ENCODE measurements at places on chromosomes 3 and 15.
A peak's percentile ranks its signal among the peaks of the same experiment; 100 is the strongest.

- H3K4me3 ChIP-seq: peak overlapping the region; percentile 86
- H3K27me3 ChIP-seq: no peaks in the 10 kb centered on the region
- no peaks in the 10 kb centered on the region for H3K4me1 ChIP-seq
- H3K27ac ChIP-seq: no peak overlapping the region
- peak; percentile 48 for DNase-seq
These were observed 37.0 kb upstream of the TRIM71 start for GRCh38 chr3:32780735-32781210.

DNA sequence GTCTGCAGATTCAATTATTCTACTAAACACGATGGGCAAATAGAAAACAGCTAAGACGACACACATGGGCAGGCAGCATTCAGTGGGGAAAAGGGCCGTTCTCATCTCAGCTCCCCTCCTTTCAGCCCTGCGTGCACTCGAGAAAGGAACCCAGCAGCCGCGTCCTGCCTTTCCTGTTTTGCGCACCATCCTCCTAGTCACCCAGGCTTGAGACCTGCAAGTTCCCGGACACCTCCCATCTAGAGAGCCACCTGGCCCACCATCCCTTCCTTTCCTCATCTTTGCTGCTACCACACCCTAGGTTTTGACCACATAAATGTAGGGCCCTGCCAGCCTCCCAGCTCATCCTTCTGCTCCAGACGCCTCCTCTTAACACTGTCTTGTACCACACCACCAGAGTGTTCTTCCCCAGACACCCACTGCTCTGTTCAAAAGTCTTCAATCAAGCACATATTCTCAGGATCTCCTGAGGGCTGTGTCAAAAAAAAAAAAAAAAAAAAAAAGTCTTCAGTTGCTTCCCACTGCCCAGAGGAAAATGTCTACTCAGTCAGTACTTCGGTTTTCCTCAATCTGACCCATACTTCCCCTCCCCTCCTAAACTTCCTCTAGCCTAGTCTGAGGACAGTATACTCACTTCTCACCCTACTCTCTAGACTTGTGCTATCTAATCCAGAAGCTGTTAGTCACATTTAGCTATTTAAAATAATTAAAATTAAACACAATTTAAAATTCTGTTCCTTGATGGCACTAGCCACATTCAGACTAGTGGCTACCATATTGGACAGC lies 182.0 kb downstream of the STT3B start:
- no peaks in the 10 kb centered on the region for H3K36me3 ChIP-seq
- H3K4me1 ChIP-seq: no peaks in the 10 kb centered on the region
- DNase-seq: no peak
- H3K27ac ChIP-seq: no peak overlapping the region
- no peak overlapping the region for H3K4me3 ChIP-seq
- no peaks in the 10 kb centered on the region for H3K27me3 ChIP-seq

- H3K27me3 ChIP-seq: no peaks in the 10 kb centered on the region
- H3K27ac ChIP-seq: no peak overlapping the region
- H3K4me1 ChIP-seq: no peaks in the 10 kb centered on the region
These were observed 60.2 kb upstream of the RAB6B start for GRCh38 chr3:133955892-133956291.

- H3K4me3 ChIP-seq: no peak overlapping the region
- H3K4me1 ChIP-seq: peaks cover 22% of the 10 kb centered on the region
- H3K27ac ChIP-seq: no peak overlapping the region
- no peaks in the 10 kb centered on the region for H3K36me3 ChIP-seq
- H3K27me3 ChIP-seq: no peaks in the 10 kb centered on the region
These were observed 5.5 kb downstream of the IFT80 start for GRCh38 chr3:160393346-160394008.

DNA sequence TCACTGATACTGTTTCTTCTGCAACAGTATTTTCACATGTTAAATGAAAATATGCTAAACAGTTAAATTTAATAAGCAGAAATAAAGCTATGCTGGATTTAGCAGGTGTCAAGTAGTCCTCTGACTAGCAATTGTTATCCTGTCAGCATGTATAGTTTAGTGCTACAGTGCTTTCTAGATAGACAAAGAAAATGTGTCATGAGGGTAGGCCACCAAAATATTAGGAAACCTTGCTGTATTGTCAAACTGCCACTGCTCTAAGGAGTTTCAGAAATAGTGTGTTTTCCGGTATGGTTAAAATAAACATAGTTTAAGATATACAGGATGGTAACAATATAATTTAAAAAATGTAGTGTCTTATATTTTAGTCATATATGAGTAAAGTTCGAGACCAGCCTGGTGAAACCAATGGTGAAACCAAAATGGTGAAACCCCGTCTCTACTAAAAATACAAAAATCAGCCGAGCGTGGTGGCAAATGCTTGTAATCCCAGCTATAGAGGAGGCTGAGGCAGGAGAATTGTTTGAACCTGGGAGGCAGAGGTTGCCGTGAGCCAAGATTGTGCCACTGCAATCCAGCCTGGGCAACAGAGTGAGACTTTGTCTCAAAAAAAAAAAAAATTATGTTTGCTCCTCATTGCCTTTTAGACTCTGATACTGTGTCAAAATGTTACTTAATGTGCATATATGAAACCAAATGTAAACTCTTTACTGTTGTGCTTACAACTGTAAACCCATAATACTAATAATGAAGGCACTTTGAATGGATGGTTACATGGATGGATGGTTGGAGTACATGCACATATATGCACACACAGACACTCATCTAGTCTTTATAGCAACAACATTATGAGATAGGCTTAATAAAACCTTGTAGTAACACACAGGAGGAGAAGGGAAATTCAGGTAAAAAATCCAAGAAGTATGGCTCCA lies 204.8 kb downstream of the RSRC1 start:
- DNase-seq: no peak
- no peaks in the 10 kb centered on the region for H3K36me3 ChIP-seq
- no peaks in the 10 kb centered on the region for H3K27me3 ChIP-seq
- no peak overlapping the region for H3K4me3 ChIP-seq
- H3K4me1 ChIP-seq: no peaks in the 10 kb centered on the region

DNA sequence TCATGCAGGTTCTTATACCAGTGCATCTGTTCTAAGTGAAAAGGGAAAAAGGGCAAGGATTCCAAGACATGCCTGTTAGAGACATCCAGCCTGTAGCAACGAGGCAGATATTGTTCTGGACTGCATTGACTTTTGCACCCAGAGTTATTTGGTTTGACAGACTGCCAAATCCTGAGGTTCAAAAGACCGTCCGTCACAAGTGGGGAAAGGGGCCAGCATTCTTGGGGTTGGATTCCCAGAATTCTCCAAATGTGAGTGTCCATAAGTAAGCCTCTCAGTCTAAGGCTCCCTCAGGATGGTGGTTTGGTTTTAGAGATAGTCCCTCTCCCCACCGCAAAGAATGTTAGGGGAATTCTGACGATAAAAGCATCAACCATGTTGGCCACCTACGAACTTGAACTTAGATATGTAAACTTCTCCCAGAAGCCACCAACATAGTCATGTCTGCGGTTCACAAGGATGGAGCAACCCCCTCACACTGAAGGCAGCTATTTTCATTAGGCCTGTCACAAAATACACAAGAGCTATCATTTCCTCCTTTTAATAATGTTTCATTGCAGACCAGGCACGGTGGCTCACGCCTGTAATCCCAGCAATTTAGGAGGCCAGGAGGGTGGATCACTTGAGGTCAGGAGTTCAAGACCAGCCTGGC lies 13.6 kb upstream of the LACTB start:
- H3K4me3 ChIP-seq: no peak overlapping the region
- H3K36me3 ChIP-seq: no peaks in the 10 kb centered on the region
- H3K27me3 ChIP-seq: no peaks in the 10 kb centered on the region
- peak; percentile 99 for DNase-seq

- H3K27me3 ChIP-seq: no peaks in the 10 kb centered on the region
- H3K36me3 ChIP-seq: no peaks in the 10 kb centered on the region
- H3K4me1 ChIP-seq: 0 out of 2 replicates have a peak, but pooled peaks cover 9% of the 10 kb centered on the region
- no peak for DNase-seq
- H3K27ac ChIP-seq: no peak overlapping the region
These were observed 10.3 kb upstream of the CD47 start for GRCh38 chr3:108100906-108101660.

DNA sequence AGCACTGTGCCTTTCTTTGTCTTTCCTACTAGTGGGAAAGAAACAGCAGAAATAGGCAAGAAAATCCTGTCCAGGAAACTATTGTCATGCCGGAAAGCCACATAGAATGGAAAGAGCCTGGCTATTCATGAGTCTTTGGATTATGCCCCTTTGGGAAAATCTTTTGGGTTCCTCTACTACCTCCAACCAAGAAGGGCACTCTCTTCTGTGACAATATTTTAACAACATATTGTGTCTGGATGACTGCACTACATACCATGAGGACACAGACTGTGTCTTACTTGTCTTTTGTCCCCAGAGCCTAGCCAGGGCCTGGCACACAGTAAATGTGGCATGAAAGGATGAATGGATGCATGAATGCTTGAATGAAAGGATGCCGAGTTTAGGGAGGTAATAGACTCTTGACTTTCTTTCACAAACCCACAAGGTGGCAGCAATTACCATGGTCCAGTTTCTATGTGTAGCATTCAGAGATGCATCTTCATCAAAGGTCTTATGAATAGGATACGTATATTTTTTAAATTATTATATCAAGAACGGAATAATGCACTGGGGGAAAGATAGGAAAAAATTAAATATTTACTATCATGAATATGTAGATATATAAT lies 30.3 kb downstream of the ARL14 start:
- no peaks in the 10 kb centered on the region for H3K36me3 ChIP-seq
- peaks cover 7% of the 10 kb centered on the region for H3K4me1 ChIP-seq
- H3K27ac ChIP-seq: no peak overlapping the region
- peaks cover 17% of the 10 kb centered on the region for H3K27me3 ChIP-seq
- DNase-seq: peak; percentile 67

Data from GM23248 (cell line).